ENCODE measurements at places on chromosomes 1 and 21.

- no peak for DNase-seq
These were observed at the start of gene CTSK for GRCh38 chr1:150808121-150808520. Gene CTSK, minus strand, starts transcription at chr1:150808260. Its CDS starts 1,455 bp downstream, at chr1:150806805.

- DNase-seq: no peak
These were observed 13.0 kb downstream of the ATP1A1 start for GRCh38 chr1:116386042-116386441.

GRCh38 chr1:34924759-34925555, 4.5 kb downstream of the DLGAP3 start:
- peak; percentile 93 for DNase-seq

GRCh38 chr1:42524330-42524729, 61.2 kb downstream of the CCDC30 start:
- DNase-seq: no peak

DNA sequence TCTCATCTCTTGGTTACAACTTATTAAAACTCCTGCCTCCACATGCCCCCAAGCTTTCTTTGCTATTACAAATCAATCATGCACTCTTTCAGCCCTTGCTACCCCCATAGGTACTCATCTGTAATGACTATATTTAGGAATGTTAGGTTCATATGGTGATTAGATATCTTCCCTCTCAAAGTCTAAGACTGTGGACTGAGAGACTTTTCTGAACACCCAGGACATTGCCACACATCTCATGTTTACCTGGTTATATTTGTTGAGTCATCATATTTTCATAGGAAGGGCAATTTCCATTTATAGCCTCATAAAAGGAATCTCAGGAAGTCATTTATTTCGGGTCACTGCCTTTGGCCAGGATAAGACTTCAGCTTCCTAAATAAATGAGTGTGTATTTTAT, 81.5 kb upstream of the LPGAT1 start:
- DNase-seq: no peak

All from posterior vena cava (tissue), 2 donors.